ENCODE measurements at places on chromosomes 1 and 21.

DNA sequence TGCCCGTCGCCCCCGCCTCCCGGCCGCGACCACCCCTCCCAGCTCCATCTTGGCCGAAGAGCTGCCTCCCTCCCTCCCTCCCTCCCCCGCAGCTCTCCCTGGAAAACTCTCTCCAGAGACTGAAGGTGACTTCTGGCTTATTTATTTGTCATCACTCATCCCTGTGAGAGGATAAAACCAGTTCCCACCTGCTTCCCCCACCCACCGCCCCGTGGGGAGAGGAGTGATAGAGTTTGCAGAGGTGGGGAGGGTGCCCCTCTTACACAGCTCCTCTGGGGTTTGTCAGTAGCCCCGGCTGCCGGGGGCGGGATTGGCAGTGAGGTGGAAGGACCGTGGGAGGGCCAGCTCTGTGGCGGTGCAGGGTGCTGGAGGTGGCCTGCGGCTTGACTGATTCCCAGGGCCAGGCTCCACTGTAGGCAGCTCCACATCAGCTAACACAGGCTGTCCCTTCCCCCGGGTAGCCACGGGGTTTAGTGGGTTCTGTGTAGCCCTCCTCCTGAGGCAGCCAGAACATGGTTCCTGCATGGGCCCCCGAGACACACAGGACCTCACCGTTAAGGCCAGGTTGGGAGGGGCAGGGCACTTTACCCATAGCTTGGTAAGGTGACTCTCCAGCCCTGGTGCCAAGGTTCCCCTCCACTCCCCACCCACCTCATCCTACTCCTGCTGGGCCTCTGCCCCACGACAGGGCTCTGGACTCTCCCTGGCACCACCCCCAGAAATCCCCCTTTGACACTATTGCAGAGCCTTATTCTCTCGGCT, 62.2 kb downstream of the ELK4 start:
- DNase-seq = no peak

- peak; percentile 50 for DNase-seq
Observed at GRCh38 chr1:156245451-156246232, 2.2 kb downstream of the PAQR6 start.

DNA sequence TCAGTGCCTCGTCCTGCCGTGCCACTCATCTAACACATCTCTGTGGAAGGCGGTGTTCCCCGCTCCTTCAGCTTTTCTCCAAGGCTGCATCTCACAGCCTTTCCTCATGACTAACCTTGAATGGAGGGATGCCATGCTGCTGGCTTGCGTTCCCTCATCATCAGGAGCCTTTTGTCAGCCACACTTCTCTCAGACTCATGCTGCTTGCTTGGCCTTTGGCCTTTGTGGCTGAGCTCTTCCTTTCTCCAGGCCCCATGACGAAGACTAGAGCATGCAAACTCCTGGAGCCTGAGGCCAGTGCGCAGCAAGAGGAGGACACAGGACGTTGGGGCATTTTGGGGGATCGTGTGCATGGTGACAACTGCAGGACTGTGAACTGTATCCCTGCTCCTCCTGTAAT, 70.8 kb downstream of the SYT2 start:
- DNase-seq = peak; percentile 46

DNA sequence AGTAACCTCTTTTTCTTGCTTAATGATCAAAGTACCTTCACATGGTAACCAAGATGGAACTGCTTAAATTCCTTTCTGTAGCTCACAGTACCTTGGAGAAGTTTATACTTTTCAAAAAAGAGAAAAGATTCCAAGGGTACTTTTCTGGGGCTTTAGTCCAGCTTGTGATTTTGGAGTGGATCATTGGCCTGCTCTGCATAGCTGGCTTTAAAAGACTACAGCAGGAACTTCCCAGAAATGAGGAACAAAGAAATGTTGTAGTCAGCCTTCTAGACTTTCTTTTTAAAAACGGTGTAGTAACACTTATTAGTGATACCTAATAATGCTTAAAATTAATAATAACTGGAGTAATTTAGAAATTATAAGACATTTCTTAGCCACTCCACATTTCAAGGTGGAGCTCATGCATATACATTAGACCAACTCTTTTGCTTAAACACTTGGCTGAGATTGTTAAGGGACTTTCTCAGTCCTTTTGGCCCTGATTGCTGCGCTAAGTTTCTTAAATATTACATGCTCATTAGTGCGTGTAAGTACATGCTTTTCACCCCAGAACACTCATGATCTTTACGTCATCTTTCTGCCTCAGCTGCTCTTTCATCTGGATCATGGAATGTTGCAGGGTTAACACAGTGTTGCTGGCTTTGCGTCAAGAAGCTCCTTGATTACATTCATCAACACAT, 57.3 kb downstream of the SDCCAG8 start:
- no peak for DNase-seq

- DNase-seq = peak; percentile 57
Observed at GRCh38 chr1:45883658-45884057, 80.2 kb downstream of the MAST2 start.

DNA sequence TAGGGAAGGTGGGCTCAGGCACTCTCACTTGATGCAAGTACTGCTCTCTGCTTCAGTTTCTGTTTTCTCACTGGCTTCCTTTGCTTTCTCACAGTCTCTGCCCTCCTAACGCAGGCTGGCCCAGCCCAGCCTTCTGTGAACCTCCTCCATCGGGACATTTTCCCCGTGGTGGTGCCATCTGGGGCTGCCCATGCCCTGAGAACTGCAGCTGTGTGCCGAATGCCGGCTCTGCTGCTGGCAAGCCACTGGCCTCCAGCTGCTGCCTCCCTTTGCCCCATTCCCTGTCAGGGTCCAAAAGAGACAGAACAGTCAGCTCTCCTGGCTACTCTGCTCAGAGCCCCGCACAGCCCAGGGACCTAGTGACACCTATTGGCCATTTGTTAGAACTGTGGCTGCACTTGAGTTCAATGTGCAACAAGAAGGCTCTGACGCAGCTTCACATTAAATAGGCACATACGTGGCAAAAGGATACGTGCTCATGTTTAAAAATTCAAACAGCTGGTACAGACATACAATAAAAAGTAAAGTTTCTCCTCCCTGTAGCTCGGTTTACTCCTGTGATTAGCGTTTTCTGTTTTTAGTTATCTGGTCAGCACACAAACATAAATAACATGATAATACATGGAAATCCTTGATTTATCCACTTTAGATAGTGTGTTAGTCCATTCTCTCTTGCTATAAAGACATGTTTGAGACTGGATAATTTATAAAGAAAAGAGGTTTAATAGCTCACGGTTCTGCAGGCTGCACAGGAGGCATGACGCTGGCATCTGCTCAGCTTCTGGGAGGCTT, 46.6 kb downstream of the FCRL5 start:
- DNase-seq = peak; percentile 81

- DNase-seq = no peak
Observed at GRCh38 chr21:22192766-22193165, 1194.6 kb downstream of the NCAM2 start.

GRCh38 chr1:30129421-30130055, 593.8 kb downstream of the MATN1 start:
- DNase-seq = no peak

DNA sequence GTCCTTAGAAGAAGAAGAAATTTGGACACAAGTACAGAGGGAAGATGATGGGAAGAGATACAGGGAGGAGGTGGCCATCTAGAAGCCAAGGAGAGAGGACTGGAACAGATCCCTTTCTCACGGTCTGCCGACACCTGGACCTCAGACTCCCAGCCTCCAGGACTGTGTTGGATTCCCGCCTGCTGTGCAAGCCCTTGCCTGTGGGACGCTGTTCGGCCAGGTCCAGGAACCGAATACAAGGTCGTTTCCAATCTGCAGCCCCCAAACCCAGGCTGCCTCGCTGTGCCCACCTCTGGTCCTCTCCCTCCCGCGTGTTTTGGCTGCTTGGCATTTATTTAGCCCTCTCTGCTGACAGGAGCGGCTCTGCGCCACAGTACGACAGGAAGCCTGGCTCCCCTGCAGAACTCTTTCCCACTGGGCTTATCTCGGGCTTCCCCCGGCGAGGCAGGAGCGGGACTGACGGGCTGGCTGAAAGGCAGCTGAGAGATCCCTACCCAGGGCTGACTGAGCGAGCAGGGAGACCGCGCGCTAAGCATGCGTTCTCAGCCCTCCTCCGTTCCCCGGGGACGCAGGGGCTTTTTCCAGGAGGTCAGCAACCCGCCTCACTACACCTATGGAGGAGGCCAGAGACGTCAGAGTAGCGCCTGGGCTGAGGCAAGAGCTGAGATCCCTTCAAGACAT, 238.4 kb downstream of the TNR start:
- DNase-seq = no peak

- DNase-seq = peak; percentile 45
Observed at GRCh38 chr1:26287033-26287711, 7.3 kb downstream of the SH3BGRL3 start.

DNA sequence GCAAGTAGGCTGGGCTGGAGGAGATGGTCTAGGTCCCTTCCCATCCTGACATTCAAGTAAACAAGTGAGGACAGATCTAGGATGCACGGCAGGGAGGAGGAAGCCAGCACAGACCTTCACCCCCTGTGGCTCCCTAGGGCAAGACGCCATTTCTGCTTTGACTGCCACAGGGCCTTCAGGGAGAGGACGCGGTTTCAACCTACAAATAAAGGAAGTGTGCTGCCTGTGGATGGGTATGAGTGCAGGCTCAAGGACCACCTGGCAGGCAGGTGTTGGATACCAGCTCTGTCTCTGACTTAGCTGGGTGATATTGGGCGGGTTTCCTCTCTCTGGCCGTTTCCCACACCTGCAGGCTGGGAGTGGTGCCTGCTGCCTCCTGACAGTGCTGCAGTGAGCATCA, 16.2 kb downstream of the SLC2A1 start:
- no peak for DNase-seq

DNA sequence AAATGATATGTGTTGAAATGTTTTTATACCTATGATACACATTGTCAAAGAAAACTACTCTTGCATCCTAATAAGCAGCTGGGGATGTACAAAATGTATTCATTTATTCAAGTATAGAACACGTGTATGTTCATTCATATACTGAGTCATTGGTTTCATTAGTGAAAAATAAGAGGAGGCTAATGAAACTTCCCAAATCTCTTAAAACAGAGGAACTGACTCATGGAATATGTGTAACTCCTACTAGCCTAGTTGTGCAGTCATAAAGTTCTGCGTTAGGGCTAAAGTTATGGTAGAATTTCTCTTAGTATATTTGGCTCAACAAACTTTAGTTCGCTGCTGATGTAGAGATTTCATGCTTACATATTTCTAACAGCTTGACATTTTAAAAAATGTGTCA, 441.6 kb downstream of the NCAM2 start:
- DNase-seq = no peak

Data from AG20443 (cell line).